Adrenal gland (tissue), 19 donors: ENCODE measurements at places on chromosomes 11 and 22. TPM values are rescaled to one million over a fixed set of nuclear protein-coding genes. Genes with fewer than 3 reads are reported as not detected.

Gene APOL4
- 5.2 TPM for total RNA-seq

- no peak for DNase-seq
Observed at GRCh38 chr11:7165911-7166310, 77.1 kb downstream of the RBMXL2 start.

Gene PRDM10
- total RNA-seq, result 10.1 TPM

- DNase-seq, result no peak
Observed at GRCh38 chr11:34235189-34235588, 122.6 kb downstream of the ABTB2 start.

GRCh38 chr11:75374646-75375045 lies 23.2 kb upstream of the ARRB1 start:
- no peak for DNase-seq

GRCh38 chr11:8685820-8686219 lies 3.2 kb downstream of the RPL27A start:
- no peak for DNase-seq

DNA sequence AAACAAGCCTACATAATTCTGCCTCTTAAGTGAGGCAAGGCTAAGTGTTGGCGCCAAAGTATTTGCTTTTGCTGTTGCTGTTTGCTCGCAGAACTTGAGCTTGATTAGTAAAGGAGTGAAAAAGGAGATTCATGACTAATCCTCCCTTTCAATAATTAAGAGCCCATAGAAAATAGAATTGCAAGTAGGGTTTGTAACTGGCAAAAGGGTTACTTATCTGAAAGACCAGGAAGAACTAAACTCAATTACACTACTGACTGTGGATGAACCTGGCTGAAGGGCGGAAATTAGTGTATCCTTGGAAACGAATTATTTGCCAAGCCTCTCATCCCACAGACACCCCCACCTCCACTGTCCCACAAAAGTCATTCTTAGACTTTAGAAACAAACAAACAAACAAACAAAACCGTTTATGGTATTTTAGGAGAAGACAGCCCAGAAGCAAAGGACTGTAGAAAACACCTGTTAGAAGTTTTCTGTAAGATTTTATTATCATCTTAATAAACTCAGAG lies 411 bp upstream of the EXPH5 start:
- no peak for DNase-seq

DNA sequence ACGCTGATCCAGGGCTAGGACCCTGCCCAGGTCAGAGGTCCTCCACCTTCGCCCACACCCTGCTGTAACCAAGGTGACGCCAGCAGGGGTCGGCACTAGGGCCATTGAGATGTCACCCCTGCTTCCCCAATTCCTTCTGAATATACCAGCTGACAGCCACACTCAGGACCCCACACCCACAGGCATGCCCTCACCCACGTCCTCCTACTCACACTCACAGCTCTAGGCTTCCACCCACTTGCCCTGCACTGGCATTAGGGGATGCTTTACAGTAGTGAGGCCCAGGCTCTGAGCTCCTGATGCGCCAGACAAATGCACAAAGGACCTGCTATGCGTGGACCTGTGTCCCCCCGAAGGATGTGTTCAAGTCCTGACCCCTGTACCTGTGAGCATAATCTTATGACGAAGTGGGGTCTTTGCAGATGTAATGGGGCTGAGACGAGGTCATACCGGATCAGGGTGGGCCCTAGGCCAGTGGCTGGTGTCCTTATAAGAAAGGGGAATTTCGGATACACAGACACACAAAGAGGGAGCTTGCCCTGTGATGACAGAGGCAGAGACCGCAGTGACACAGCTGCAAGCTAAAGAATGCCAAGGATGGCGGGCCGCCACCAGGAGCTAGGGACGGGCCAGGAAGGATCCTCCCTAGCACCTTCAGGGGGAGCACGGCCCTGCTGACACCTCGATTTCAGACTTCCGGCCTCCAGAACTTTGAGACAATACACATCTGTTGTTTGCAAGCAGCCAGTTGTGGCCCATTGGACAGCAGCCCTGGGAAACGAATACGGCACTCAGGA lies 11.2 kb downstream of the WNT11 start:
- no peak for DNase-seq

Gene MRGPRF
- total RNA-seq, result 3.6 TPM
